ENCODE measurements at places on chromosomes 2 and 18.

- DNase-seq, result no peak
Observed at GRCh38 chr2:102758439-102758838, 3.4 kb upstream of the TMEM182 start.

GRCh38 chr2:121545913-121546312 is 15.2 kb downstream of the RNU4ATAC start:
- no peak for DNase-seq

DNA sequence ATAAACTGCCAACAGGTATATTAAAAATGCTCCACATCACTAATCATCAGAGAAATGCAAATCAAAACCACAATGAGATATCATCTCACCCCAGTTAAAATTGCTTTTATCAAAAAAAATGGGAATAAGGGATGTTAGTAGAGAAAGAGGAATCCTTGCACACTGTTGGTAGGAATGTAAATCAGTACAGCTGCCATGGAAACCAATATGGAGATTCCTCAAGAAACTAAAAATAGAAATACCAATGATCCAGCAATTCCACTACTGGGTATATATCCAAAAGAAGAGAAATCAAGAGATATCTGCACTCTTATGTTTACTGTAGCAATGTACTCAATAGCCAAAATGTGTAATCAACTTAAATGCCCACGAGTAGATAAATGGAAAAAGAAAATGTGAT is 40.6 kb downstream of the ZRANB3 start:
- no peak for DNase-seq

- no peak for DNase-seq
Observed at GRCh38 chr2:68809324-68810240, 61.6 kb downstream of the BMP10 start.

- DNase-seq, result no peak
Observed at GRCh38 chr2:230927711-230928341, 2.8 kb upstream of the GPR55 start.

DNA sequence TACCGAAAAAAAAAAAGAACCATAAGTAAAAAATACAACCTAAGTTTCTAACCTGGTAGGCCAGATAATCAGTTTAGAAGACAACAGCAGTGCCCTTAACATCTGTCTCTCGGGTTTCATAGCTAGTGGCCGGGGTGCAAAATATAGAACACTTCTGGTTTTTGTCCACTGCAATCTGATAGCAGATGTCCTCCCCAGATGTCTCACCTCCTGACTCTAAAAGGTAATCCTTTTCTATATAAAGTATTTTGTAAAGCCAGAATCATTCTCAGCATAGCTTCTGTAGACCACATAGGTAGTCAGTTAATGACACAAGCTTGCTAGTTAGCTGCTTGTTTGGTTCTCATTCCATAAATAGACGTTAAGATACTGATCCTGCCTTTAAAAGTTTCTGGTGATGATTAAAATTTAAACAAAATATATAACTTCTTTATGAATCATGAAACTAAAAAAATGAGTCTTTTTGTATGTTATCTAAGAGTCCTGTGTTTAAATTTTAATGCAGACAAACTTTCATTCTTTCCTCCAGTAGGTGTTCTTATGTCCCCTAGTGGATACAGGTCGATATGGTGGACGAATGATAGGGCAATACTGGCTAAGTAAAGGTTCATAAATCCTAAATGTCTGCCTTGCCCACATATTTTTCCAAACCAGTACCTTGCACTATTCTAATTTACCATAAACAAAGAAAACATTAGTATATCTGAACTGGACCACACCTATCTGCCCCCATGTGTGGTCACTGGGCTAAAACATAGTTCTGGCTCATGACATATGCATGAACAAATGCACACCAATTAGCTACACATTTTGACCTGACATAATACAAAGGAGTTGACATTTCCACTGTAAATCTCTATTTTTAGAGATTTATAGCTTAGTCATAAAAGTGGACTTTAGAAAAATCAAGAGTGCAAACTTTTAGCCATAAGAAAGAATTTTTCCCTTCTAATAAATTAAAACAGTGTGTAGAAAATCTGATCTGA is 171.0 kb downstream of the SRBD1 start:
- DNase-seq, result no peak

DNA sequence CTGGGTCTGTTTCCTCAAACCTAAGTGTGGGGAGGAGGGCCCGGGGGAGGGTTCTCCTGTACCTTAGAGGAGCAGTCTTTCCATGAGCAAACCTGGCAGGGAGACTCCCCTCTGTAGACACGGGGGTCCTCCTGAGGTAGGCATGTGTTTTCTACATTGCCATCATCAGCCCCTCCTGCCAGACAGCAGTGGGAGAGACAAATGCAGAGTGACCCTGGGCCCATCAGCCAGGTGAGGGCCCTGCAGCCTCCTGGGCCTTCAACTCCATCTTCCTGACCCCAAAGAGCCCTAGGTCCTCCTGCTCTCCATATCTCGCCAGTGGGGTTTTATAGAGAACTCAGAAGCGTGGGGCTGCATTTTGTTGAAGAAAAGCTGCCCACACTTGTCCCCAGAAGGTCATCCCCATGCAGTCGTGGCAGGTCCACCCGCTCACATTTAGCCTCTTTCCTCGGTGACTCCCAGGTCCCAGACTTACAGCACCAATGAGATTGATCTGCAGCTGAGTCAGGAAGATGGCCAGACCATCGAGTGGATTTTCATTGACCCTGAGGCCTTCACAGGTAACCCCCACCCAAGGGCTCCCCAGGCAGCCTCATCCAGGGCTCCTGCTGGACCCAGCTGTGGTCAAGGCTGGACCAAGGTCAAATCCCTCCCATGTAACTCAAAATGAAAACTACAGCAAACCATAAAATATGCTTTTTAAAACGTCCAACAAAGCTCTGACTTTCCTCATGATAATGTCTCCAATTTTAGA is 2.6 kb downstream of the CHRNG start:
- no peak for DNase-seq

DNA sequence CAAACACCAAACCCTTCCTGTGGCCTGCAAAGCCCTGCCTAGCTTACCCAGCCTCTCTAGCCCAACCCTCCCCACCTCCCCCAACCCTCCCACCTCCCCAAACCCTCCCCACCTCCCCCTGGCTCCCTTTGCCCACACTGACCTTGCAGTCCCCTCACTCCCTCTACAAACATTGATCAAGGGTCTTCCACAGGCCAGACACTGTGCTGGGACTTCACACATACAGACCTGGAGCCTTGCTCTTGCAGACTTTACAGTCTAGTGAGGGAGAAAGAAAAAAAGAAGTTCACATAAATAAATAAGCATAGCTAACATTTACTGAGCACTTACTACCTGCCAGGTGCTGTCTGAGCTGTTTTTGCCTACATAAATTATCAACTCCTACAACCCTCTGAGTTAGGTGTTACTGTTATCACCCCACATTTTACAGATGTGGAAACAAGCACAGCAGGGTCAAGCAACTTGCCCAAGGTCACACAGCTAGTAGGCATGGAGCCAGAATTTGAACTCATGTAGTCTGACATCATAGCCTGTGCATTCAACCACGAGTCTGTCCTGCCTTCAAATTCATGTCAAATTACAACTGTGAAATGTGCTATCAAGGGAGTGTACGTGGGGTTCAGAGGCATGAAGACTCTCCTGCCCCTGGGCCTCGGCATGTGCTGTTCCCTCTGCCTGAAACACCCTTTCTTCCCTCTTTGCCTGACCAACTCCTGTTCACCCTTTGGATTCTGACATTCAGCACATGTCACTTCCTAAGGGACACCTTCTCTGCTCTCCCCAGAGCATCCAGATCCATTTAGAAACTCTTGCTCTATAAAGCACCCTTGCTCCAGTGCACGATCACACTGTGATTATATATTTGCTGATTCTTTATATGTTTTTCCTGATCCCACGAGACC is 209.9 kb downstream of the TNS1 start:
- DNase-seq, result no peak

GRCh38 chr2:160114020-160114419 is 51.6 kb upstream of the PLA2R1 start:
- DNase-seq, result no peak

DNA sequence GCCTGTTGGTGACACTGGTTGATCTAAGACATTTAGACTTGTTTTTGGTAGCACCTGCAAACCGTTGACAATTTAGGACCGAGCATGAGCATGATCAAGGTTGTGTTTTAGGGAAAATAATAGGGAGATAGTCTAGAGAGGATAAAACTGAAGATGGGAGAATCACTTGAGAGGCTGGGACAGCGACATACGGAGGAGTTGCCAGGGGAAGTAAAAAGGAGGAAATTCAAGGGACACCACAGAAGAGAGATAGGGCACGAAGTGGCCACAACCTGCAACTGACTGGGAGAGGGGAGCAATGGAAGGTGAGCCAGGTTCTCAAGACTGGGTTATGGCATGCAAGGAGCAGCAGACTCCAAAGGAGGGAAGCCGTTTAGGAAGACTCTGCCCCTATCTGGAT is 1.4 kb upstream of the ATP8B1 start:
- no peak for DNase-seq

DNA sequence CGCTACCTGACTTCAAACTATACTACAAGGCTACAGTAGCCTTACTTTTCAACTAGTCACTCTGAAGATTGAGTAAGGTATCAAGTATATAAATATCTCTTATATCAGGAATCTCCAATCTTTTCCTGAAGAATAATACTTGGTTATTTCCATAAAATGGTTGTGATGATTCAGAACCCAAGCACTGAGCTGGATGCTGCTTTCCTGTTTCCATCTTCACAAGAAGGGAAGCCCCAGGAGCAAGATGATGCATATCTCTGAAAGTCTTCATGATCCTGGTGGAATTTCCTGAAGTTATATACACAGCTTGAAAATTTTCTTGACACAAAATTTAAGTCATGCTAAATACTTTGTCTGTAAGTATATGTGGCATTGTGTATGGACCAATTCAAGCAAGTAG is 243.9 kb upstream of the TANK start:
- no peak for DNase-seq

- DNase-seq, result peak; percentile 21
Observed at GRCh38 chr2:204900487-204900886, 355.2 kb downstream of the PARD3B start.
